Adipocyte (in vitro differentiated cells): ENCODE measurements at places on chromosomes 6 and 20.

- DNase-seq, result peak; percentile 15
Observed at GRCh38 chr6:90338409-90338808, 41.8 kb upstream of the BACH2 start.

- DNase-seq, result peak; percentile 13
Observed at GRCh38 chr6:107173779-107174178, 58.5 kb upstream of the BEND3 start.

- no peak for DNase-seq
Observed at GRCh38 chr6:45129051-45129450, 199.1 kb upstream of the RUNX2 start.

DNA sequence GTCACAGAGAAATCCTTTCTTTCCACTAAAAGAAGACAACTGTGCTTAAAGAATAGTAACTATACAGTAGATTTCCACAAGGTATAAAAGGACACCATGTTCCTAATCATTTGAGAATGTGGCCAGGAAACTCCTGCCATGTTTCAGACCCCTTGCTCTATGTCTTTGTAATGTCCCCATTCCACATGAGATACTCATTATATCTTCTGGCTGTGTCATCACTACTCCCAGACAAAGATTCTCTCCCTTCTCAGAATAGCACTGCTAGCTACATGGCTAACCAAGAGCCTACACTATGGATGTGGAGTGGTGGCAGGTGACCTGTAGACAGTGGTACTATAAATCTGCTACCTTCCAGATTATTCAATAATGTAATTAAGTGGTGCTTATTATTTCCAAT is 218.1 kb upstream of the MCHR2 start:
- DNase-seq, result peak; percentile 13

DNA sequence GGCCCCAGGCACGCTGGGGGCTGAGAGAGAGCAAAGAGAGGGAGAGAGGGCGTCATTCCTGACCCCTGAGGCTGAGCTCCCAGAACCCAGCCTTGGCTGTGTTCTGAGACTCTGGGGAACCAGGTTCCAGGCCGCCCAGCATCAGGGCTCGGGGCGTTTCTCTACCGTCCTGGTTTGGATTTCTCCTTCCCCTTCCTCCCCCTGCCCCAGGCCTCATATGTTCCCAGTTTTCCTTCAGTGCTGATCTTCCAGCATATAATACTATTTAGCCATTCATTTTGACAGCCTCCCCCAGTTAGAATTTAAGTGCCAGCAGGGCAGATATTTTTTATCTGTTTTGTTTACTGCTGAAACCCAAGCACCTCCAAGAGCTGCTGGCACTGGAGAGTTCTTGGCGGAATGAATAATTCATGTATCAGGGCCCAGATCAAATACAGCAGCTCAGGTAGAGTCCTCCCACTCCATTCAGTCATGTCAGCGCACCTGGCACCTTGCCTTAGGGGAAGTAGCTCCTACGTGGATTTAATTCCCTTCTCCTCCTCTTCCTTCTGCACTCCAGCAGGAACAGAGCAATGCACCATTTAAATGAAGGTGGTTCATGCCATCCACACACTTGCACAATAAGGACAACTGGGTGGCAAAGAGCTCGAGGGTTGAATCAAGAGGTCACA is 23.4 kb upstream of the FRMD1 start:
- DNase-seq, result no peak

DNA sequence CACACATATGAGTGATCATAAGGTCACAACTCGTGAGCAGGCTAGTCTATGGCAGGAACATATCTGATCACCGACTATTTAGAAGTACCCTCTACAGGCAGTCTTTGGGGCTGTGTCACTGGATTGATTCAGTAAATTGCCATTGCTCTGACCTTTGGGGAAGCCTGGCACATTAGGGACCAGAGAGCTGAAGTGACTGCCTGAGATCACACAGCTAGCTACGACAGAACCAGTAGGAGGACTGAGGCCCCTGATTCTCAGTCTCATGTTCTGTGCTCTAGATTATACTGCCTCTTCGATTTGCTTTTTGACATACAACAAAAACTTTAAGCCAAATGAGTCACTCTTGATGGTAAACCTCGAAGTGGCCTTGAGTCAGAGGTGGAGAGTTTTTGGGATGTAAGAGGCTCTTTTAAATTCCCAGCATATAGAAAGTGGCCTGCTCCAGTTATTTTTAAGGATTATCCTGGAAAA is 247.5 kb upstream of the SUPT3H start:
- DNase-seq, result peak; percentile 56

GRCh38 chr6:136427378-136427717 is 122.9 kb downstream of the MAP7 start:
- no peak for DNase-seq

DNA sequence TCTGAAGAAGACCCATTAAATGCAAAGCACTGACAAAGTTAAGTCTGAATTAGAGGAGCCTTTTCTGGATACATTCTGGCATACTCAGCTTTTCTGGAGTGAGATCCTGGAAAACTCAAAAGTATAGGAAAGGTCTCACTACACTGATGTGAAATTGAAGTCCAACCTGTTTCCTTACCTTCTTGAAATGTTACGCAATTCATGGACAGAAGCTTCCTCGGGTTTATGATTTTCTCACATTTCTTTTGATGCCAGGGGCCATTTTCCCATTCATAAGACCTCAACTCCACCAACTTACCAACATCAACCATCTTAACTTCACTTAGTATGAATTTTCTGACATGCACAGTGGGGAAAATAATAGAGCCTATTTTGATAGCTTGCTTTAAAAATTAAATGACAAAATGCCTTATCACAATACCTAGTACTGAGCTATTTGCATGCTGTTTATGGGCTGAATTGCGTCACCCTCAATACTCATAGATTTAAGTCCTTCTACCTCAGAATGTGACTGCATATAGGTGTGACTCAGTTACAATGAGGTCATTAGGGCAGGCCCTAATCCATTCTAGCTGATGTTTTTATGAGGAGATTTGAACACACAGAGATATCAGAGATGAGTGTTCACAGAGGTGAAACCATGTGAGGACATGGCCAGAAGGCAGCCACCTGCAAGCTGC is 73.4 kb upstream of the RAB32 start:
- DNase-seq, result no peak
